Stimulated activated CD4-positive, alpha-beta T cell treated with anti-CD3 and anti-CD28 coated beads, Interleukin-1b, Interleukin-23, amount 100 ng/mL, for 1 hour (primary cell): ENCODE measurements at places on chromosomes 2 and 18.
A peak's percentile ranks its signal among the peaks of the same experiment; 100 is the strongest.

DNA sequence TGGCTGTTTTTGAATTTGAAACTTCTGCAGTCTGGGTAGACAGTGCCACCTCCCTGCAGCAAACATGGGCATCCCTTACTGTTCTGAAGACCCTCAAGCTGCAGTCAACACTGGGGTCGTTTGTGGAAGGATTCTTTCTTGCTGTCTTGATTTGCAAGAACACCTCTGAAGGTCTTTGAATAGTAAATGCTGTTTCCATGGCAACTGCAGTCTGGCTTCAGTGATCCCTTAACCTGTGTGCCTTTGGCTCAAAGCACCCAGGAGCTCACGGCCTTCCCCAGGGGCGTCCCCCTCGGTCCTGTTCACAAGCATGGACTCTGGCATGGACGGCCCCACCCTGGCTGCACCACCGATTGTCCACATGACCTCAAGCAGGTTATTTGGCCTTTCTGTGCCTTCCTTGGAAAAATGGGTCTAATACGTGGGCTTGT is 38.3 kb downstream of the LRRFIP1 start:
- no peak for DNase-seq

GRCh38 chr2:42752816-42753813 is 10.8 kb downstream of the OXER1 start:
- no peak for DNase-seq

DNA sequence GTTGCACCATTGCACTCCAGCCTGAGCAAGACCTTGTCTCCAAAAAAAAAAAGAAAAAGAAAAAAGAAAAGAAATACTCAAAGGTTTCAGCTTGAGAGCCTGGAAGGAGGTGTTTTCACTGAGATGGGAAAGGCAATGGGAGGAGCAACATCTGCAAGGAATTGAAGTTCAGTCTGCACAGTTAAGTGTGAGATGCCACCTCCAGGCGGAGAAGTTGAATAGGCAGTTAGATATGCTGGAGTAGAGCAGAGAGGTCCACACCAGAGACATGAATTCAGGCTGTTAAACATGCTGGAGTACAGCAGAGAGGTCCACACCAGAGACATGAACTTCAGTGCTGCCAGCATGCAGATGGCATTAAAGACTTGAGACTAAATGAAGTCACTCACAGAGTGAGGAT is 41.4 kb upstream of the DTNB start:
- DNase-seq, result no peak

DNA sequence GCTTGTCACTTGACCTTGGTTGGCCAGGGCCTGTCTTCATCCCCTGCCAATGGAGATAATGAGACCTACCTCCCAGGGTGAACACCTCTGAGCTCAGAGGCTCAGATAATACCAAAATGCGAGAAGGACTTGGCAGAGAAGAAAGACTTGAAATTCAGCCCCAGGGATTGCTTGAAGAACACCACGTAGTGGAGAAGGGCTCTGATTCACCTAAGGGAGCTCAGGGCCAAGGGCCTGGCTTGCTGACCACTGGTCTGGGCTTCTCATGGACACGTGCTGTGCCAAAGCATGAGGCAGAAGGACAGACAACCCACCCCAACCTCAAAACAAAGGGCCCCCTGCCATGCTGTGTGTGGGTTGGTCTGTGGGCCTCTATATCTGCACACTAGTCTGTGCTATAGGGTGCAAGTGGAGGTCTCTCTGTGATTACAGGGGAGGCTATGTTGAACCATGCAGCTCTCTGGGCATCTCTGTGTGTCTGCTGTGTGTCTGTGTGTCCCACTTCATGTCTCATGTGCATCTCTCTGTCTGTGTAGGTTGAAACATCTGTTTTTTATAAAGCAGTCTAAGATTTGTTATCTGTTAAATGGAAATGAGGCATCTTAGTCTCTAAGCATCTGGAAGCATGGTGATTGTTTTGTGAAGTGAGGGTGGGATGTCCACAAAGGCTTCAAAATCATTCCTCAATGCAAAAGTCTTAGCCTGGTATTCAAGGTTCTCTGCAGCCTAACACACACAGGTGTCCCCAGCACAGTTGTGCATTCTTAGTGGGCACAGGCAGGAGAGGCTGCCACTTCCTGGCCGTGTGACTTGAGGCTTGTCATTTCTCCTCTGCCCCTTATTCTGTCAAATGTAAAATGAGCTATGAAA is 61.0 kb upstream of the EPAS1 start:
- no peak for DNase-seq

DNA sequence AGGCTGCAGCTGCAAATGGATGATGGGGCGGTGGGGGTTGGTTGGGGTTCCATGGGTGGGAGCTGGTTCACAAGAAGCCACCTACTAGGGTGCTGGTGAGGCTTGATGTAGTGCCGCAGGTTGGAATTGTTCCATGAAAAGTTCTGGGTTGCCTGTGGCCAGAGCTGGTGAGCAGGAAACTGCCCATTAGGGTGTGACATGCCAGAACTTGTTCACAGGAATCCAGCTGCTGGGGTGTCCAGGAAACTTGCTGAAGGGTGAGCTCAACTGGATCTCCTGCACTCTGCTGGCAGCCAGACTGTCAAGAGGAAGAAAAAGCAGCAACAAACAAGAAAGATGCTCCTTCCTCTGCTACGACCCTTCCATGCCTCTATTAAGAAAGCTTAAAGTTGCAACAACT is 48.8 kb downstream of the MAP3K20 start:
- DNase-seq, result no peak

DNA sequence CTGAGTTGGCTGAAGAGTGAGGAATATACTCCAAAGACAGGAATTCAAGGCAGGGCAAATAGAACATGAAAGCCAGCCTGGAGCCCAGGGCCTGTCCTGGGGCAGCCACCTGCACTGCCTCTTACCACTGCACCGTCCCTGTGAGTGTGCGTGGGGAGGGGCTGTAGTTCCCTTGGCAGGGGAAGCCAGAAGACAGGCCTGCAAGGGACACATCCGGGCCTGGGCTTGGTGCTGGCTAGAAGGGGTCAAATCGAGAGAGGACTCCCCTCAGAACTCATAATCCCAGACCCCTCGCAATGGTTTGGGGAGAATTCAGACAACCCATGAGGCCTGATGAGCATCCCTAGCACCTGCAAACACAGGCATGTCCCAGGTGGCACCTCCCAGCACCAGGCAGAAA is 87.0 kb downstream of the HDAC4 start:
- DNase-seq, result no peak

DNA sequence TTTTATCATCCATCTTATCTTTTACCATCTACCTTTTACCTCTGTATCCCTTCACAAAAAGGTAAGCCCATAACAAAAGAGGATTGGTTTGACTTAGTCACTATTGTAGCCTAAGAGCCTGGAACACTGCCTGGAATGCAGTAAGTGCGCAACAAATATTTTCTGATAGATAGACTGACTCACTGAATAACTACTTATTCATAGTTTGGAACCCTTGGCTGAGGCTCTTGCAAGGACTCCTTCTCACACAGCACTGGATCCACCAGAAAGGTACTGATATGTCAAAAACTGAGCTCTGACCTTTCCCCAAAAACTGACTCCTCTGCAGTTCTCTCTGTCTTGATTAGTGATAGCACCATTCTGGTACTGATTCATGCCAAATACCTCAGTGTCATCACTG is 426.7 kb downstream of the SETBP1 start:
- DNase-seq, result no peak

- no peak for DNase-seq
Measured at GRCh38 chr18:76963936-76964335, 141.6 kb downstream of the ZNF236 start.

- DNase-seq, result no peak
Measured at GRCh38 chr2:183214680-183215079, 90.4 kb downstream of the NUP35 start.

DNA sequence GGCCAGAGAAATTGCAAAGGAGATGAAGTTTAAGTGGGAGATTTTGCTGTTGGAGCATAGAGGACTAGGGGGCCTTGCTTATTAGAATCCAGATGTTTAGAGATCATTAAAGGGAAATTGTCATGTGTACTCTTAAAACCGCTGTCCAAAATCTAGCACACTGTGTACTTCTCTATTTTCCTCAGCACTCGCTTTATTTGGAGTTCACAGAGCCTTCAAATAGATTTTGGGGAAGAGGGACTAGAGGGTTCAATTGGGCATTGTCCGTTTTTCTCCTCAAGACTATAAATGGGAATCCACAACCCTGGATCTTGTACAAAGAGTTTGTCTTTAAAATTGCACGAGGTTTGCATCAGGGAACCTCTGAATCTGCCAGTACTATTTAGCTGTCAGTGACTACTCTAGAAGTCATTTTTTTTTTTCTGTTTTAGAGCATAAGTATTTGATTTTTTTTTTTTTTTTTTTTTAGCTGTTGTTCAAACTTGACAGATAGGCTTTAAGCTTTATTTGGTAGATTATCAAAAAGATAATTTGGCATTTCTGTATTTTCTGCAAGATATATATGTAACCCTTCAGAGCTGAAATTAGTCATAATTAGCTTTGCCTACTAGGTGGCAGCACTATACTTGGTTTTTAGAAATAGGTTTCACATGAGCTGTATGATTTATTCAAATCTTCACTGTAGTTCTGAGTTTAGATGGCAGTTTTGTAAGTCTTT is 14.2 kb downstream of the PMS1 start:
- no peak for DNase-seq

- DNase-seq, result no peak
Measured at GRCh38 chr2:232543928-232544631, 4.6 kb downstream of the CHRNG start.

DNA sequence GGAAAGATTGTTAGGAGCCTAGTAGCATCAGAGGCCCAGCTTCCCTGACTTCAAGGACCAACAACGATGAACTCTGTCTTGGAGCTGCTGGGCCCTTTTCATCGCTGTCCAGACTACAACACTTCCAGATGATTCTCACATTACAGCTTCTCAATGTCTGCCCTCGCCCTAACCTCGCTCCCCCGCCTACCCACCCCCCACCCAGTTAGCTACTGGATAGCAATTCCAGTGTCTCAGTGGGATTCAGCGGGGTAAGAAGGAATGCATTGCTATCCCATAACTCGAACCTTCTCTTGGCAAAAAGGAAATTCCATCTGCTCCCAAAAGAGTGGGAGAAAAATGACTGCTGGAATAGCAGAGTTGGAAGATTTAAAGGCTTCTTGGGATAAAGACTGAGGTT is 65.0 kb downstream of the RPL37A start:
- no peak for DNase-seq

DNA sequence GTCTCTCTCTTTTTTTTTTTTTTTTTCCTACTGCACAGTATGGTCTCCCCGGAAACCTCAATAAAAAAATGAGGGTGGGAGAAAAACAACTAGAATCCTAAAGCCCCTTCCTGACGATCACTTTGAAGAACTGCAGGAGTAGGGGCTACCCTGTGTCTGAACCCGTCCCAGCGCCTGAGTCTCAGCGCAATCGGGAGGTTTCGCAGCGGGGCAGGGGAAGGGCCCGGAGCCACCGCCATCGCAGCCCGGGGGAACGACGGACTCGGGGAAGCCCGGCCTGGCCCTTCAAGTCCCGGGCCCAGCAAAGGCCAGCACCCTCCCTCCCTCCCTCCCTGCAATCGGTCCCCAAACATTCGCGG is 411 bp downstream of the NARS1 start:
- no peak for DNase-seq

DNA sequence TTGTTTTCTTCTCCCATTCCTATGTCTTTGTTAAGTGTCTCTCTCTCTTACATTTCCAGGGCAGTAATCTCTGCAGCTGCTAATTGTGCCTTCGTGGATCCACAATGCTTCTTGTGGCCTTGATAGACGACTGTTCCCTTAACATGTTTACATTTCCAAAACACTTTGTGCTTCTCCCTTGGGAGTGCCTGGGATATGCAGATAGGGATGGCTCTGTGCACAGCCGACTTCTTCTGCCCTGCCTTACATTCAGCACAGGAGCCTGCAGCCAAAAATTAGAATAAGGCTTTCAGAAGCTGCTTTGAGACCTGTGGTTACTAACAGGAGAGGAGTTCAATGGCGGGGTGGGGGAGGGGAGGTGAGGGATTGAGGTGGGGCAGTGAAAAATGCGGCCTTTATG is 328.9 kb downstream of the TDRD15 start:
- DNase-seq, result no peak

- DNase-seq, result no peak
Measured at GRCh38 chr2:189226017-189226416, 46.5 kb upstream of the COL5A2 start.

- DNase-seq, result no peak
Measured at GRCh38 chr2:102138331-102138730, 4.2 kb upstream of the IL1R1 start.

- no peak for DNase-seq
Measured at GRCh38 chr2:112201696-112202430, 53.0 kb downstream of the ZC3H8 start.

DNA sequence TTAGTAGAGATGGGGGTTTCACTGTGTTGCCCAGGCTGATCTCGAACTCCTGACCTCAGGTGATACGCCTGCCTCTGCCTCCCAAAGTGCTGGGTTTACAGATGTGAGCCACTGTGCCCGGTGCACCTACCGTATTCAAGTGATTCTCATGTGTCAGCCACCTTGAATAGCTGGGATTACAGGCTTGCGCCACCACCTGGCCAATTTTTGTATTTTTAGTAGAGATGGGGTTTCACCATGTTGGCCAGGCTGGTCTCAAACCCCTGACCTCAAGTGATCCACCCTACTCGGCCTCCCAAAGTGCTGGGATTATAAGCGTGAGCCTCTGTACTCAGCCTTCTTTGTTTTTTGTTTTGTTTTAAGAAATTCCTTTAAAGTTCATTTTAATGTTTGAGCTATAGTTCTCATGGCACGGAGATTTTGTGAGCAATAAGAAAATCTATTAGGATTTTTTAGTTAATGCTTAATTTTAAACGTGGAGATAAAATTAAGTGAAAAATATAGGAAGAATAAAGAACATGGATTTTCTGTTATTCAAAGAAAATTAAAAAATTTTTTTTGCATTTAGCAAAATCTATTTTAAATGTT is 242.6 kb downstream of the PHLPP1 start:
- no peak for DNase-seq

GRCh38 chr2:70991742-70992141 is 2.9 kb downstream of the TEX261 start:
- no peak for DNase-seq

DNA sequence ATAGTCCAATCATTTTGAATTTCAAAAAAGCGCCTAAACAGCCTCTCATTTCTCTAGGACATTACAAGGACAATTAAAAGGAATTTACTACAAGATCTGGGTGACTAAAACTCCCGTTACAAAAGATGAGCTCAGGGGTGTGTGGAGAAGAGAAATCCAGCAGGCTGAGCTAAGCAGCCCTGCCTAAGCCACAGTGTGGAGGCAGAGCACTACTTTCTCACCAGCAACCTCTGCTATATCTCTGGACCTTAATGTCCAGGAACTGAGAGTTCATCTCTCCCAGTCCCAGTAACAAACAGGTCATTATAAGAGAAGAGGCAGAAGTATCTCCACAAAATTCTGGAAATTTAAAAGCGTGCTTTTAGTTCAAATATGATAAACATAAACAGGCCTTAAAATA is 18.9 kb upstream of the ANKRD62 start:
- no peak for DNase-seq

DNA sequence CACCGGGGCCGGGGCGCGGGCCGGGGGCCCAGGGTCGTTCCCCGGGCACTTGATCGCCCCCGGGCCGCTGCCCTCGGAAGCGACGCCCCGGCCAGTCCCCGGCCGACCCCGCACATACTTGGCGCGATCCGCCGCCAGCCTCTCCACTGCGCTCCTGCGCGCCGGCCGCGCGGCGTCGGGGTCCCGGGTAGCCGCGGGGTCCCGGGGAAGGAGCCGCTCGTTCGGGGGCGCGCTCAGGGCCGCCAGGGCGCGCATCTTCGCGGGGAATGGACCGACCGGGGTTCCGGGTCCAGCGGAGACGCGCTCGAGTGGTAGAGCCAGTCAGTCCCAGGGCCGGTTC is 204 bp downstream of the FAM110C start:
- no peak for DNase-seq

- peak; percentile 55 for DNase-seq
Measured at GRCh38 chr18:69935319-69936190, 12.1 kb downstream of the CD226 start.

GRCh38 chr2:10137053-10137843 is 14.7 kb downstream of the RRM2 start:
- DNase-seq, result no peak
